ENCODE measurements at places on chromosomes 12 and 14.

- no peak for DNase-seq
Measured at GRCh38 chr14:30551460-30551859, 7.5 kb upstream of the G2E3 start.

- no peak for DNase-seq
Measured at GRCh38 chr12:33690562-33690961, 250.9 kb upstream of the SYT10 start.

DNA sequence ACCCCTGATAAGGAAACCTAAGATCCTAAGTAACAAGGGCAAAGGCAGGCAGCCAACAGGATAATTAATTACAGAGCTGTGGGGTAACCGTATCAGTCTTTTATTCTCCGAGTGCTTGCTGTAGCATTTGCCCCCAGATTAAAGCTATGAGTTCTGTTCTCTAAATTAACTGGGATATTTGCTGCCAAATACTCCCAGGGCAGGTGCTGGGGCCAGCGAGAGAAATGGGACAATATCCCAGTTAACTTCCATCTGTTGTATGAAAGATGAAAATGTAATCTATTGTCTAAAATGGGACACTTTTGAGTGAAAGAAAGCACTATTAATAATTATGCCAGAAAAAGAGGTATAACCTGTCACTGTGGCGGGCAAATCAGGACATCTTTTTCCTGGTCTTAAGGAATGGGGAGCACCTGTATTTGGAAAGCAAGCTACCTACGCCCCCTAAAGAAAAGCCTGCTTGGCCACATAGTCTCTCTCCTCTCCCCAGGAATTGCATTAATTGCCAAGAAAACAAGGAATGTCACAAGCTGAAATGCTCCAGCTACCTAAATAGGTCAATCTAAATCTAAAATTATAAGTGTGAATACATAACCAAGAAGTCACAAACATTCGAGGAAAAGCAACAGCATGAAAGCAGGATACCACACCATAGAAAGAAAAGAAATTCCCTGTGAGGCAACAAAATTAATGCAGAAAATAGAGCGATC, 26.7 kb upstream of the CFAP54 start:
- no peak for DNase-seq

DNA sequence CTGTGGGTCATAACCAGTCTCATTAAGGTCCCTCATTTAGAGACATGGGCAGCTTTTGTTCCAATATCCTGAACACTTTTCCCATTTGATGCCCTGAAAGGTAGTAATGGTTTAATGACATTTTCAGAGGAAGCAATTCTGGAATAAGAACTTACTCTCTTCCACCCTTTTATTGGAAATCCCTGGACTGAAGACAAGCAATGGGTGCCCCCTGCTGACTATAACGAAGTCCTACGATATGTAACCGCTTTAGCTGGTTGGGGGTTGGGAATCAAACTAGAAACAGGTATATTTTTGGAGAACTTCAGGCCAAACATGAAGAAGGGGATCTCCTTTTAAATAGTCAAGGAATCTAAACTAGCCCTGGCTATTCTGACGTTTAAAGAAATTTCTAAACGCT, 20.5 kb downstream of the SARNP start:
- DNase-seq, result no peak

DNA sequence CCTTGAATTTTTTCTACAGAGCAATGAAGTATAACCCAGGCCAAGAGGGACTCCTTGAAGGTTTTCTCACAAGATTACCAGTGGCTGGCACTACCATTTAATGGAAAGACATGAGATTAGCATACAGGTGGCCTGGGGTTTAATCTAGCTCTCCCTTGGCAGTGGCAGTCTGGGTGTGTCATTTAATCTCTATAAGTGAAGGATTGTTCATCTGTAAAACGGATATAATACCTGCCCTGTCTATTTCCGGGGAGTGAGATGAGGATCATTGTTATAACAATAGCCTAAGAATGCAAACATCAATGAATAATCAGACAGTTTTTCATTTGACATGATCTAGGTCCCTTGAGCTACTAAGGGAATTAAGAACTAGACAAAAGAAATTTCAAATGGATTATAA, 168.7 kb upstream of the CPNE8 start:
- DNase-seq, result no peak

- no peak for DNase-seq
Measured at GRCh38 chr14:90720832-90721231, 95.4 kb downstream of the TTC7B start.

- peak; percentile 3 for DNase-seq
Measured at GRCh38 chr14:67674139-67674479, 323 bp downstream of the VTI1B start.

- no peak for DNase-seq
Measured at GRCh38 chr12:54932038-54932437, 52.5 kb downstream of the TESPA1 start.

DNA sequence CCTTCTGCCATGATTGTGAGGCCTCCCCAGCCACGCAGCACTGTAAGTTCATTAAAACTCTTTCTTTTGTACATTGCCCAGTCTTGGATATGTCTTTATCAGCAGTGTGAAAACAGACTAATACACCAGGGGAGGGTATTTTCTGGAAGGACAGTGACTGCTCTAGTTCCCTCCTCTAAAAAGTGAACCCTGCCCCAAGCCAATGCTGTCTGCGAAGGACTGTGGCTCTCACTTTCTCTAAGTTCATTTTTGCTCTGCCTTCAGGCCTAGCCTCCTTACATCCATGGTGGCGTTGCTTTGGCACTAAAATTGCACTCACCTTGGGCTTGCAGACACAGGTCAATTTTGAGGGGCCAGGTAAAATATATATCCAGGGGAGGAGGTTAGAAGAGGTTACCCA, 323.0 kb downstream of the VRK1 start:
- DNase-seq, result no peak

DNA sequence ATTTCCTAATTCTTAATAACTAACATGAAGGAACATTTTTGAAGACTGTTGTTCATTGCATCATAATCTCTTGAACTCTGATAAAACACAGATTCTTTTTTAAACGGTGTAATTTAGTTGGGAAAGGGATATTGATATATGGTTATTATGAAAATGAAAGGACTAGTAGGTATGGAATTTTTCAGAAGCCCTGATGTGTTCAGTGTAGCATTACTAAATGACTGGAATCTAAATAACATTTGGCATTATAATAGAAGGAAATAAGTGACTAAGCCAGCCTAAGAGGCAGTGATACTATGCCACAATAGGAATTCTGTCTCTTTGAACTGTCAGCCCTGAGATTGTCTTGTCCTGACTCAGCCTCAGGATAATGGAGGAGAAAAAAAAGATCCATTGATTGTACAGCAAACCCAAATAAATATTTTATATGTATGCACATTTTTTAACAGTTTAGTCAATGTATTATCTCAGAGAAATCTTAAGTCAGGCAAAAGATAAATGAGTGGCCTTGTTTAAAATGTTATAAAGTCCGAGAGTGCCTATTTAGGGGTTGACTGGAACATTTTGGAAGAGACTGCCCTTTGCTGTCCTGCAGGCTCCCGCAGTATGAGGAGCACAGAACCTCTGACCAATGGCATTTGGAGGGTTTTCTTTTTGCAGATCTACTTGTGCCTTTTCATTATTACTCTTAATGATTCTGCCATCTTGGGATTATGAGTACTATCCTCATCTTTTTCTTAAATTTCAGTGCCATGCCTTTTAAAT, 271.2 kb downstream of the EGLN3 start:
- DNase-seq, result no peak

GRCh38 chr12:122125452-122126341, 47.1 kb downstream of the MLXIP start:
- no peak for DNase-seq

- no peak for DNase-seq
Measured at GRCh38 chr14:105930572-105930971, 404.2 kb downstream of the TMEM121 start.

GRCh38 chr14:21054123-21054767, 3.4 kb upstream of the RNASE8 start:
- no peak for DNase-seq

GRCh38 chr12:25100194-25101091, 94.5 kb downstream of the DNAI7 start:
- DNase-seq, result no peak

All from activated CD8-positive, alpha-beta memory T cell treated with anti-CD3 and anti-CD28 coated beads for 4 hours (primary cell).